Keratinocyte (primary cell): ENCODE measurements at places on chromosomes 2 and 18. TPM values are rescaled to one million over a fixed set of nuclear protein-coding genes. Genes with fewer than 3 reads are reported as not detected.
A peak's percentile ranks its signal among the peaks of the same experiment; 100 is the strongest.

- DNase-seq, result no peak
These were observed 45.2 kb downstream of the NCK2 start for GRCh38 chr2:105789745-105790460.

DNA sequence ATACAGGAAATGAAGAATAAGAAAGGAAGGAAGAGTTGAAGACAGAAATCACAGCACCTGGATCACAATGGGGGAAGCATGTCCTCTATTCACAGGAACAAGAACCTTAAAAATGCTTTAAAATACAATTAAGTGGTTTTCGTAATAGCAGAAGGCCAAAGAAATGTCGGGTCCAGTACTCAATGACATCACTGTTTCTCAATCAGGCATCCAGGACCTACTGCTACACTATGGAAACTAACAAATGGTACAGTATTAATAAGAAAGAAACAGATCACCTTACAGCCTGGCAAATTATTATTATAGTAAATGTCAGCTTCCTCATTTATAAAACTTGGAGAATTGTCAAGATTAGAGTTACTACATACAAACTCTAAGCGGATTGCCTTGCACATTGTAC lies 15.8 kb downstream of the HNRNPLL start:
- DNase-seq, result no peak

GRCh38 chr2:38866773-38867443 lies 8.8 kb downstream of the DHX57 start:
- DNase-seq, result peak; percentile 33

DNA sequence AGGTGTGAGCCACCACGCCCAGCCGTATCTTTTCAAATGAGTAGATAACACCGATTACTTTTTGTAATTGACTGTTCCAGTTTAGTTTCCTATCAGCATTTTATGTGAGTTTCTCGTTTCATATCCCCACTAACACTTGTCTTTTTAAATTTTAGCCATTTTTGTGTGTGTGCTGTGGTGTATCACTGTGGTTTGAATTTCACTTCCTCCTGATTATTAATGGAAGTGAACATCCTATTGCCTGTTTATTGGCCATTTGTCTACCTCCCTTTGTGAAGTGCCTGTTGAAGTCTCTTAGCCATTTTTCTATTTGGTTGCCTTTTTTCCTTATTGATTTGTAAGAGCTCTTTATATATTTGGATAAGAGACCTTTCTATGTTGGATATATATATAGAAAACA lies 91.7 kb upstream of the STON1 start:
- no peak for DNase-seq

DNA sequence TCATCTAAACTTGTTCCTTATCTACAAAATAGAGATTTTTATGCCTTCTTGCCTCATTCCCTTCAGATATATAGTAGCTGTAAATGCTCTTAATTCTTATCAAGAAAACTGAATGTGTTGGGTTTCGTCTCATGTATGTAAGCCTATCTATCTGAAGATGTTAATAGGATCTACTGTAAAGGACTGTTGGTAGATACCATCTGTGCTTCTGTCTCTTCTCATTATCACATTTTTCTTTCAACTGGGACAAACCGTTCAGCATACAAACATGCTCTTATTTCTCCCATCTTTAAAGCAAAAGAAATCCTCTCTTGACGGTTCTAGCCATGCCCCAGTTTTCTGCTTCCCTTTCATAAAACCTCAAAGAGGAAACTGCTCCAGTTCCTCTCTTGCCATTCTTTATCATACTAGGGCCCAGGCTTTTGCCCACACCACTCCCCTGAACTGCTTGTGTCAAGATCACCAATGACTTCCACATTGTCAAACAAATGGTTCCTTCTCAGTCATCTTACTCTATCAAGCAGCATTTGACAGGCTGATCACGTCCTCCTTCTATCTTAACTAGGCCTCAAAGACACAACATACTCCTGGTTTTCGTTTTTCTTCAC lies 88.7 kb downstream of the ARHGEF33 start:
- DNase-seq, result no peak

GRCh38 chr2:113032737-113033136 lies 19.9 kb downstream of the IL36B start:
- DNase-seq, result no peak

The PFN4 gene
- 0.14 to 0.28 TPM (median 0.16 TPM) in 3 replicates for polyA plus RNA-seq

The ING5 gene
- 17.3 to 21.1 TPM (median 19.1 TPM) in 3 replicates for polyA plus RNA-seq

The PJVK gene
- polyA plus RNA-seq, result 1.0 to 4.1 TPM (median 3.5 TPM) in 3 replicates
